ENCODE measurements at places on chromosomes 2 and 18. TPM values are rescaled to one million over a fixed set of nuclear protein-coding genes. Genes with fewer than 3 reads are reported as not detected.
A peak's percentile ranks its signal among the peaks of the same experiment; 100 is the strongest.

DNA sequence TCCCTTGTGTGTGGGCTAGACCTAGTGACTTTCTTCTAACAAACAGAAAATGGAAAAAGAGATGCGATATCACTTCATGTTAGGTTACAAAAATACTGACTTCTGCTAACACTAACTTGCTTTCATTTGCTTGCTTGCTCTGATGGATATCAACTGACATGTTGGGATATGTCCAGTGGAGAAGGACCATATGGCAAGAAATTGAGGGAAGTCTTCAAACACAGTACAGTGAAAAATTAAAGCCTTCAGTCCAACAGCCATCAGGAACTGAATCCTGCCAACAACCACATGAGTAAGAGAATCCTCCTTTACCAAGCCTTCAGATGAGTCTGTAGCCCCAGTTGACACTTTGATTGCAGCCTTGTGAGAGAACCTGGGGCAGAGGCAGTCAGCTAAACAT lies 143.9 kb downstream of the MAIP1 start:
- no peak for DNase-seq

- DNase-seq, result no peak
These were observed 53.9 kb downstream of the PHLPP1 start for GRCh38 chr18:62769216-62769615.

DNA sequence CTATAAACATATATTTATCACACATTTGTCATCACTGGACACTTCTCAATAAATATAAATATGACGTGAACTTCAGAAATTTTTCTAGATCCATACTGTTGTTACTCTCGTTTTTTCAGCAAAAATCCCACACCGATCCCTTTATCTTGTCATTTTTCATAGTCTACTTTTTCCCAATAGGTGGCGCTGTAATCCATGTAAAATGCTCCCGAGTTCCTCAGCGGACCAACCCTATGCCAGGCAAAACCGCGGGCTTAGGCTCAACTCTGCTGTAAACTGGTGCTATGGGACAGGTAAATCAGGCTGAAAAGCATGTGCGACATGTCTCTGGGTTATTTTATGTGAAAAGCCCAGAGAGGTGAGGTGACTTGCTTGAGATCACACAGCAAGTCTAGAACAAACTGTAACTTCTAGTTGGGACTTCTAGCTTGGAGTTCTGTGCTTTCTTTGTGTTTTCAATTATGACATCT lies 104.0 kb downstream of the COBLL1 start:
- DNase-seq, result peak; percentile 30

GRCh38 chr18:77103991-77104531 lies 28.5 kb downstream of the MBP start:
- no peak for DNase-seq

- no peak for DNase-seq
These were observed 2.7 kb downstream of the ERFE start for GRCh38 chr2:238161291-238162051.

GRCh38 chr2:54924121-54924520 lies 126.1 kb downstream of the RTN4 start:
- DNase-seq, result no peak

DNA sequence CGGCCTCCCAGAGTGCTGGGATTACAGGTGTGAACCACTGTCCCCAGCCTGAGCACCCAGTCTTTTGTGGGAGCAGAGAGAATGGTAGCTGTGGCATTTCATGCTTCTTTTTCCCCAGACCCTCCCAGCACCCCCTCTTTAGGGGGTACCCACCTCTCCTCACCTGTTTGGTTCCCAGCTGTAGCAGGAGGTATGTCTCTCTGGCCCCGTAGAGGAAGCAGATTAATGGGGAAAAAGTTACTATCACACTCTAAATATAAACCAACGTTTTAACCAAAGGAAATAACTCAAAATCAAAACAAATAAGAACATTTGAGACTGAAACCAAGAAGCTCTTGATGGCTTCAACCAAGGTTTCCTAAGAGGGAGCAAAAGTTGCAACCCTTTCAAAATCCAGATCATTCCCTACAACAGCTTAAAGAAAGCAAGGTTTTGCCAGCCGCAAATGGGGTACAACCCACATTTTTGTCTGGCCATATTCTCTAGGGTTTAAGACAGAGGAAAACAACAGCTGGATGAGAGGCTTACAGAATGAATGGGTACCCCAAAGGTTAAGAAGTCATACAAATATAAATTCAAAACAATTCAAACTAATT lies 8.0 kb downstream of the RNF125 start:
- DNase-seq, result no peak

GRCh38 chr18:23498877-23499276 lies 4.4 kb upstream of the RMC1 start:
- DNase-seq, result no peak

GRCh38 chr2:85307527-85307897 lies 20.3 kb downstream of the TGOLN2 start:
- no peak for DNase-seq

DNA sequence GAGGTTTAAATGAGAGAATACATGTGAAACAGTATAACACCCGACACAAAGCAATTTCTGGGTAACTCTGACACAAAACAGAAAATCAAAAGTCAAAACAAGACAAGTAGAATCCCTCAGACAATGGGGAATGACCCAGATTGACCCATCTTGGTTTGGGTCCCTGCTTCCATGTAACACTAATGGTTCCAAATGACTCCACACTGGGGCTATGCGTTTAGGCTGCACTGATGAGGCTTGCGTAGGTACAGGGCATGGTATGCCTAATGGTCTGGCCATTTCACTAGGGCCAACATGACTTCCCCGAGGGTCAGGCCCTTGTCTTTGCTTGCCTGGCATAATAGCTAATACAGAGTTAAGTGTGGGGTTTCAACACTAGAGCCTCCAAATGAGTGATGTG lies 27.2 kb upstream of the NFE2L2 start:
- DNase-seq, result no peak

DNA sequence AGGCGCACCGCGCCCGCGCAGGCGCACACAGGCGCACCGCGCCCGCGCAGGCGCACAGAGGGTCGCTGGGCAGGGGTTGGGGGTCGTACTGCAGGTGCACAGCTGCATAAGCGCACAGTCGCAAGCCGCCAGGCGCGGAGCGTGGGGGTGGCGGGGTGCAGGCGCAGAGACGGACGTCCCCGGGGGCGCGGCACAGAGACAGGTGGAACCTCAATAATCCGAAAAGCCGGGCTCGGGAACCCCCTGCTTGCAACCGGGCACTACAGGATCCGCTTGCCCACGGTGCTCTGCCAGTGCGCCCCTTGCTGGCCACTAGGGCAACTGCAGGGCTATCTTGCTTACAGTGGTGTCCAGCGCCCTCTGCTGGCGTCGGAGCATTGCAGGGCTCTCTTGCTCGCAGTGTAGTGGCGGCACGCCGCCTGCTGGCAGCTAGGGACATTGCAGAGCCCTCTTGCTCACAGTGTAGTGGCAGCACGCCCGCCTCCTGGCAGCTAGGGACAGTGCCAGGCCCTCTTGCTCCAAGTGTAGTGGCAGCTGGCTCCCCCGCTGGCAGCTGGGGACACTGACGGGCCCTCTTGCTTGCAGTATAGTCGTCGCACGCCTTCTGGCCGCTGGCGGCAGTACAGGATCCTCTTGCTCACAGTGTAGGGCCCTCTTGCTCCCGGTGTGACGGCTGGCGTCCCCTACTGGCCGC lies 34.9 kb downstream of the FAM110C start:
- peak; percentile 41 for DNase-seq

DNA sequence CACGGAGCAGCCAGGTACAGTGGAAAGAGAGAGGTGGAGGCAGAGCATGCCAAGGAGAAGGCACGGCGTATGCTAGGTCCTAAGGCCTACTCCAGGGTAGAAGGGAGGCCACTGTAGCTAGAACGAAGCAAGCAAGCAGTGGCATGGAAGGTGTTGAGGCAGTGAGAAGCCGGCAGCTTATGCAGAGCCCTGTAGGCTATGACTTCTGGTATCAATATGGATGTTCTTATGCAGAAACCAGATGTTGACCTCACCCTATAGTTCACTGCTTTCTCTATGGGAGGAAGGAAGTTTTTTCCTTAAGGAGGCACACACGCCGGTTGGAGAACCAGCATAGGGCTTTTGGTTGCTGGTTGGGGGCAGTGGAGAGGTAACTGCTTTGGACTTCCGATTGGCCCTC lies 6.1 kb downstream of the MGAT5 start:
- no peak for DNase-seq

DNA sequence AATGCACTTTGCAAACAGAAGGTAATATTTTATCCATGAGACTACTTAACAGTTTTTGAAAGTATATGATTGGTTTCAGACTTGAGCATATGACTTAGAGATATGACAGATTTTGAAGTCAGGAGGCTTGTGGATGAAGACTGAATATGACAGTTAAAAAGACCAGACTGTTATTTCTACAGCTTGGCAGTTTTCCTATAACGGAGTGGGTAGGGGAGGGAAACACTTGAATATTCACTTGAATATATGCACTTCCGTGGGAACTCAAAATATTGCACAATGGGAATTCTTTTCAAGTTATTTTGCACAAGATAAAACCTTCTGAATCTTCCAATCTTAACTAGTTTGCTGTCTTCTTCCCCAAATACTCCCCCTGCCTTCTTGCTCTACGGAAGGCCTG lies 64.6 kb upstream of the ACKR3 start:
- no peak for DNase-seq

REG3A gene
- not detected for total RNA-seq

ASB3 gene
- 31.4 TPM for total RNA-seq

EGR4 gene
- 0.12 TPM for total RNA-seq

DSC3 gene
- total RNA-seq, result 1.2 TPM

LIMS2 gene
- 6.1 TPM for total RNA-seq

ANKRD36C gene
- total RNA-seq, result 47.7 TPM

HADHA gene
- total RNA-seq, result 114 TPM
